NCI-H1105 (cell line): ENCODE measurements at places on chromosomes 2 and 18.

- no peak for DNase-seq
Measured at GRCh38 chr2:72864500-72864899, 22.7 kb upstream of the SPR start.

DNA sequence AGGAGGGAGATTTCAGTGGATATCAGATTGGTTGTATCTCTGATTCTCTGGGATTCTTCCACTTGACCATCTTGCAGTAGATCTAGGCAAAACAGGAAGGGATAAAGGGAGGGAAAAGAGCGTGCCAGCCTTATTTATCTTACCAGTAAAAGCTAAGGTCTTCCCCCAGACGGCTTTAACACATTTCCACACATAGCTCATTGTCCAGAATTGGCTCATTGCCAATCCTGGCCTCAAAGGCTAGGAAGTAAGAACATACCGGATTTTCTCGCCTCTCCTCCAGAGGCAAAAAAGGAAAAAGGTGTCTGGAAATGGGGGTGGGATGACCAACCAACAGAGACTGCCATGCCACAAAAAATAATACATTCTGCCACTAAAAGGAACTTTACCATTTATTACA, 411.6 kb upstream of the NRP2 start:
- DNase-seq, result no peak

- DNase-seq, result no peak
Measured at GRCh38 chr18:55083461-55083860, 124.2 kb upstream of the CCDC68 start.

DNA sequence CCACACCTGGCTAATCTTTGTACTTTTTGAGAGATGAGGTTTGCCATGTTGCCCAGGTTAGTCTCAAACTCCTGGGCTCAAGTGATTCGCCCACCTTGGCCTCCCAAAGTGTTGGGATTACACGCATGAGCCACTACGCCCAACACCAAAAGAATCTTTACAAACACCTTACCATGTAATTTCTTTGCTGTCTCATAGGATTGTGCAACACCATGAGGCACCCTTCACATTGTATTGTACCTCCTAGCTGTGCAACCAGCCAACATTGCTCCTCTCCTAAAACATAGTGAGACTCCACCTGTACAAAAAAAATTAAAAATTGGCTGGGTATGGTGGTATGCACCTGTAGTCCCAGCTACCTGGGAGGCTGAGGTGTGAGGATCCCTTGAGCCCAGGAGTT, 3.1 kb upstream of the MFSD6 start:
- DNase-seq, result no peak

GRCh38 chr2:207720517-207721187, 9.2 kb downstream of the CCNYL1 start:
- no peak for DNase-seq

DNA sequence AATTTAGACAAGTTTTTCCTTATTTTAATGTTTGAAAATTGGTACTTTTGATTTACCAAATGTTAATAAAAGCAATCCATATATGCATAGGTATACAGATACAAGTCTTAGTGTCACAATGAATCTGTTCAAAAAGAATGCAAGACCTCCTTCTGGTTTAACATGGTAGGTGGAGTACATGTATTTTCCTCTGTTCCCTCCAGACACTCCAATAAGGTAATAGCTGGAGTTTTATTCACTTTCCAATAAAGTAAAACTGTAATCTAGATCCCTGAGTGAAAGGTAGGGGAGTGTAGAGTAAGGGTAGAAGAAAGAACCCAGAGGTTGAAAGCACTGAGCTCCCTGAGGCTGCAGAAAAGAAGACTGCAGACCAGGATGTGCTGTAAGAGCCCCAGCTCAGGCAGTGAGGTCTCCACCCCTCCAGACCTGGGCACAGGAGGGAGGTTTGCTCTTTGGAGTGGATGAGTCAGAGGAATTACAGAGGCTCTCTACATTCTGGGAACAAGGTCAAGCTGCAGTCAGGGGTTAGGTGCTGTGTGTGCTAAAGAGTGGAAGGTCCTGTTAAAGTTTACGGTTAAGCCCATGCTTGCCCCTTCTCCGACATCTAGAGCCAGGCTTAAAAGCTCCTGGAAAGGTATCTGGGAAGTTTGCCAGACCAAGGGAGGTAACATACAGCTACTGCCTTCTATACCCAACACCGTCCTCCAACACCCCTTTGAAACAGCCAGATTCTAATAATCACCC, 27.6 kb upstream of the STAT1 start:
- DNase-seq, result peak; percentile 64

GRCh38 chr2:161049559-161049958, 110.7 kb upstream of the TANK start:
- DNase-seq, result no peak

GRCh38 chr2:9205486-9205885, 1.1 kb upstream of the ASAP2 start:
- DNase-seq, result no peak

- no peak for DNase-seq
Measured at GRCh38 chr2:12106440-12107080, 360.1 kb downstream of the LPIN1 start.

DNA sequence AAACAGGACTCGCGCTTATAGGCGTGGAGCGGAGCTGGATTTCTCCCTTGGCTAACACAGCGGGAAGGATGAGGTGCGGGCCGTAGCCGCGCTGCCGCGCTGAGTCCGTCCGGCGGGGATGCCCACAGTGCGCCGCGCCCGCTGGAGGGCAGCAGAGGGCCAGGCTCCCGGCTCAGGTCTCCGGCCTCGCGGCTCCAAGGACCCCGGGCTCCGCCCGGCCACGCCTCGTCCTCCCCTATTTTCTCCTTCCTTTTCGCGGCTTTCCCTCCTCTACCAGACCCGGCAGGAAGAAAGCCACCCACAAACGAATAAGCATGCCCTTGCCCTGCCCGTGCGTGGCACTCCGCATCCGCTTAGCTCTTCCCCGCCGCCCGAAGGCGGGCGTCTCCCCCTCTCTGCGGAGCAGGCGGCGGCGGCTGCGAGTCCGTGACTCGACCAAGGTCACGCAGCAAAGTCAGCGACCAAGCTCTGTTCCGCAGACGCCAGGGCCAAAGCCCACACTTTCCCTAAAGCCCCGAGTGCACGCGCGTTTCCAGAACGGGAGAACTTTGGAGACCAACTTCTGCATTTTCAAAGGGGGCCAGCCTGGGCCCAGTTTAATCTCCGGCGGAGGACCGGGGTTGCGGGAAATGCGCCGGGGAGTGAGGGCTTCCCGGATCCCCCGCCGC, 48.5 kb downstream of the KCNIP3 start:
- peak; percentile 60 for DNase-seq

GRCh38 chr2:10909996-10910341, 1.8 kb upstream of the KCNF1 start:
- DNase-seq, result no peak

- peak; percentile 66 for DNase-seq
Measured at GRCh38 chr2:227228061-227228667, 63.7 kb downstream of the COL4A3 start.

GRCh38 chr2:234271338-234271737, 220.8 kb downstream of the SPP2 start:
- no peak for DNase-seq

GRCh38 chr2:240121190-240121589, 14.9 kb downstream of the COPS9 start:
- no peak for DNase-seq

- DNase-seq, result no peak
Measured at GRCh38 chr2:53129851-53130250, 637.8 kb upstream of the CHAC2 start.
